ENCODE measurements at places on chromosomes 3 and 15. TPM values are rescaled to one million over a fixed set of nuclear protein-coding genes. Genes with fewer than 3 reads are reported as not detected.

RGMA gene
- total RNA-seq = 0.14 TPM

DNA sequence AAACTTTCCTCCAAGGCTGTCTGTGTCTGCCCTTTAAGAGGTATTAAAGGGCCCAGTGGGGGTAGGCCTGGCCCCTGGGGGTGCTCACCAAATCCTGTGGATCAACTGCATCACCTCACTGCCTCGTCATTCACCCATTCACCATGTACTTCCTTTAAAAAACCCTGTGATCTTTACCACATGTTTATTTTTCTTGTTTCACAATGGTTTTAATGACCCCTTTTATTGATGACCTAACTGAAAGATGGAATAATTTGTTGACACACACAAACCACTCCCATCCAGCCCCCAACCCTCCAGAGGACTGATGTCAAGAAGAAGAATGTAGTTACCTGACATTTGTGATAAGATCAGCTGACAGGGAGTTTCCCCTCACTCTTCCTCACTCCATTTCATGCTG is 40.8 kb downstream of the KCNAB1 start:
- H3K27me3 ChIP-seq = peaks cover 2% of the 10 kb centered on the region
- H3K4me3 ChIP-seq = no peak overlapping the region
- DNase-seq = no peak
- H3K36me3 ChIP-seq = no peaks in the 10 kb centered on the region
- no peak overlapping the region for H3K27ac ChIP-seq

DNA sequence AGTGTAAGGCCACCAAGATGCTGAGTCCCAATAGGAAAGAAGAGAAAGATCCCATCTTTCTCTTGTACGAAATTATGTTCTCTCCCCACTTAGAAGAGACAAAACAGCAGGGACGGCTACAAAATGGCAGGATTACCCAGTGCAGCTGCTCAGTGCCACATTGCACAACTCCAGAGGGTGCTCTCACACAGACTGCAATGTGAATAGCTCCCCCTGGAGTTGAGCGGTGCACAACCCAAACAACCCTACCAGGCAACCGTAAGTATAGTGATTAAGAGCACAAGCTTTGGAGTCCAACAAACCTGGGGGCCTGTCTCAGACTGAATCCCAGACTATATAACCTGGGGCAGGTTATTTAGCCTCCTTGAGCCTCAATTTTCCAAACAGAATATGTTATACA is 3.1 kb upstream of the BHLHE40 start:
- DNase-seq = peak; percentile 85
- H3K36me3 ChIP-seq = peaks cover 18% of the 10 kb centered on the region
- H3K27ac ChIP-seq = peak overlapping the region; percentile 98
- peaks cover 28% of the 10 kb centered on the region for H3K4me1 ChIP-seq
- H3K27me3 ChIP-seq = no peaks in the 10 kb centered on the region

DNA sequence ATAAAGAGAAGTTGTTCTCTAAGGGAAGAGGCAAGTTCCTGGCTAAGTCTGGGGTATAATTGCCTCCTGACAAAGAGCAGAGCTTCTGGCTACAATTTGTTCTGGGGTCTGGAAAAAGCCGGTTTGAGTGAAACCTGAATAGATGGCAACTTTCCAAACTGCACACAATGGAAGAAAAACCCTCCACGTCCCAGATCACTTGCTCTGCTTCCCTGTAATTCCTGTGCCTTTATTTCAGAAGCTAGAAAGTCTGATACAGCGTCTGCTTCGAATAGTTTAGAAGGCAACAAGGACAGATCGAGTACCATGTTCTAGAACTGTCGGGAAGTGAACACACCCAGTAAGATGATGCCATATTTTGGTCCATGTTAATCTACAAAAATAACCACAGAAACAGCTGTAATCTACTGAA is 1.6 kb upstream of the WDR82 start:
- no peaks in the 10 kb centered on the region for H3K27me3 ChIP-seq
- H3K27ac ChIP-seq = peak overlapping the region; percentile 99
- peaks cover 40% of the 10 kb centered on the region for H3K36me3 ChIP-seq

- H3K27ac ChIP-seq = peak overlapping the region; percentile 84
- no peaks in the 10 kb centered on the region for H3K27me3 ChIP-seq
- H3K36me3 ChIP-seq = no peaks in the 10 kb centered on the region
- H3K4me1 ChIP-seq = peaks cover 32% of the 10 kb centered on the region
- peak; percentile 47 for DNase-seq
- no peak overlapping the region for H3K4me3 ChIP-seq
Measured at GRCh38 chr3:141379250-141379966, 11.1 kb downstream of the ZBTB38 start.

- H3K4me3 ChIP-seq = no peak overlapping the region
- no peak overlapping the region for H3K27ac ChIP-seq
- H3K4me1 ChIP-seq = peaks cover 11% of the 10 kb centered on the region
- no peaks in the 10 kb centered on the region for H3K36me3 ChIP-seq
- H3K27me3 ChIP-seq = no peaks in the 10 kb centered on the region
Measured at GRCh38 chr15:100222349-100222715, 119.4 kb downstream of the ADAMTS17 start.

- no peak for DNase-seq
- no peaks in the 10 kb centered on the region for H3K4me1 ChIP-seq
Measured at GRCh38 chr3:50415816-50416215, 56.5 kb upstream of the TMEM115 start.

DNA sequence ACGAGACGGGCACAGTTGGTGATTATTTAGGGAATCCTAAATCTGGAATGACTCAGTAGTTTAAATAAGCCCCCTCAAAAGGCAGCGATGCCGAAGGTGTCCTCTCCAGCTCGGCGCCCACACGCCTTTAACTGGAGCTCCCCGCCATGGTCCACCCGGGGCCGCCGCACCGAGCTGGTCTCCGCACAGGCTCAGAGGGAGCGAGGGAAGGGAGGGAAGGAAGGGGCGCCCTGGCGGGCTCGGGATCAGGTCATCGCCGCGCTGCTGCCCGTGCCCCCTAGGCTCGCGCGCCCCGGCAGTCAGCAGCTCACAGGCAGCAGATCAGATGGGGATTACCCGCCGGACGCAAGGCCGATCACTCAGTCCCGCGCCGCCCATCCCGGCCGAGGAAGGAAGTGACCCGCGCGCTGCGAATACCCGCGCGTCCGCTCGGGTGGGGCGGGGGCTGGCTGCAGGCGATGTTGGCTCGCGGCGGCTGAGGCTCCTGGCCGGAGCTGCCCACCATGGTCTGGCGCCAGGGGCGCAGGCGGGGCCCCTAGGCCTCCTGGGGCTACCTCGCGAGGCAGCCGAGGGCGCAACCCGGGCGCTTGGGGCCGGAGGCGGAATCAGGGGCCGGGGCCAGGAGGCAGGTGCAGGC is 318.0 kb downstream of the FGF12 start:
- H3K4me1 ChIP-seq = peaks cover 8% of the 10 kb centered on the region
- no peaks in the 10 kb centered on the region for H3K36me3 ChIP-seq
- peak; percentile 6 for DNase-seq
- no peak overlapping the region for H3K27ac ChIP-seq
- H3K27me3 ChIP-seq = peaks cover 48% of the 10 kb centered on the region
